ENCODE measurements at places on chromosomes 6 and 20.
A peak's percentile ranks its signal among the peaks of the same experiment; 100 is the strongest.

DNA sequence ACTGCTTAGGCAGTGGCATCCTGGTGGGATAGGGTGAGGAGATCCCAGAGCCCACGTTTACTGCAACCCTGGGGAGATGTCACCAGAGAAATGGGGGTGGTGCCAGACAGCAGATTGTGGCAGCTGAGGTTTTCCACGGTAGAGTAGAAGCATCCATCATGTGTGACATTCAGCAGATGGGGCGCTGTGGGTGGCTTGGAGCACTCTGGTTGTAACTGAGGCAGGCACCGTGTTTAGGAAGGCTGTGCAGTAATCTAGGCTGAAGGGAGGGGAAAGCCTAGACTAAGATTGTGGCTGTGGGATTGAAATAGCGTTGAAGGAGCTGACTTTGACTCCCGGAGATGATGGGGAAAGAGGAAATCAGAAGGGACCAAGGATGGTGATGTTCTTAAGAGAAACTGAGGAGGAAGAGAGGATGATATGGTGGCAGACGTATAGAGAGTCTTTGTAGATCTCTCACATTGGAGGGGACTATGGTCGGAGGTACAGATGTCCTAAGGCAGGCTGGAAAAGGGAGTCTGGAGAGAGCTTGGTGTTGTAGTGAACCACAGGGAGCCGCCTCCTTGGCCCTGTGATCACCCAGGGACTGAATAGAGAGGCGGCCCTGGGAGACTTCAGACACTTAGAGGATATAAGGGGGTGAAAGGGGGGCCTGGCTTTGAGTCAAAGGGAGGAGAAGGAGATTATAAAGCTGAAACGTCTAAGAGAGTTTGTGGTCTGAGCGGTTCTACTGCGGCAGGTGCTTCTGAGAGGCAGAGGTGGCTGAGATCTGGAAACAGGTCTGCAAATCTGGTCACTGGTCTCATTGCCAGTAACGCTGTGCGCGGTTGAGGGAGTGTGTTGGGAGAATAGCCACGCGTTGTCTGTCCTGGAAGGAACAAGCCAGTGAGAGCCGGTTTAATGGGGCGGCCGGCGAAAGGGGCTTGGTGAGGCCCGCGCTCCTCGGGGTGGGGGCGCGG, 792 bp upstream of the MICA start:
- peak; percentile 57 for DNase-seq

- DNase-seq = no peak
Observed at GRCh38 chr20:62123450-62124118, 1.3 kb downstream of the LSM14B start.

- DNase-seq = no peak
Observed at GRCh38 chr20:47862574-47863240, 77.4 kb upstream of the SULF2 start.

DNA sequence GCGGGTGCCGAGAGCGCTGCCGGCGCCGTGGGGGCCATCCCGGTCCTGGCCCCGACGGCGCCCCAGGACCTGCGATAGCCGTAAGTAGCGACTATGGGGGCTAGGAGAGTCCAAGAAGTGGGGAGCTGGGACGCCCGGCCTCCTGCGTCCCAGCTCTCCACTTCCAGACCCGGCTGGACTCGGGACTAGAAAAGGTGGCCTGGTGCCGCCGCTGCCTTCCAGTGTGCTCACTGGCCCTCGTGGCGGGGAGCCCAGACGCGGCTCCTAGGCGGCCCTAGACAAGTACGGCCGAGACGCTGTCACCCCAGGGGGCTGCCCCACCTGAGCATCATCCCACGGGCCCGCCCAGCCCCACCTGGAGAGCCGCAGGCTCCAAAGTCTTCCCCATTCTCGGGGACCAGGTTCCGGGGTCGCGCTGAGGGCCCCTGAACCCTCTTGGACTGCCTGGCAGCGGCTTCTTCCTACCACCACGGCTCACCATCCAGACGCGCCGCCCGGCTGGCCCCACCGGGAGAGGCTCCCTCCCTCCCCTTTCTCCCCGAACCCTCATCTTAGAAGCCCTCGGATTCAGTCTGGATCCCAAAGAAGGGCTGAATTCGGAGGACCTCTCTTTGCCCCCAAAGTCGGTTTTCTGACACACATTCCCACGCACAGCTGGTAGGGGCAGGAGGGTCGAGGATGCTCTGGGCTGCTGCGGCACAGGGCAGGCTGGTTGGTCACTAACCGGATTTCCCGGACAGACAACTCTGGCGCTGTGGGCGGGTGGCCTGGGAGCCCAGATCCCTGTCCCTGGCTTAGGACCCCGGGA, 870 bp upstream of the MDFI start:
- no peak for DNase-seq

DNA sequence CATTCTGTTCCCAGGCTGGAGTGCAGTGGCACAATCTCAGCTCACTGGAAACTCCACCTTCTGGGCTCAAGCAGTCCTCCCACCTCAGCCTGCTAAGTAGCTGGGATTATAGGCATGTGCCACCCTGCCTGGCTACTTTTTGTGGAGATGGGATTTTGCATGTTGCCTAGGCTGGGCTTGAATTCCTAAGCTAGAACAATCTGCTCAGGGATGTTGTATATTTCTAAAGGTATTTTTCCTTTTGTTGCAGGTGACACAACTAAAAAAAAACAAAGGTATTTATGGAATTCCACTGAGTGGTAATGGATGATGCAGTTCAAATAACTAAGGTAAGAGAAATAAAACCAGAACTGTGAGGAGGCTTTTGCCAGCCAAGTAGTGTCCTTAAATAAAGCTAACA, 49.7 kb downstream of the PTPRA start:
- no peak for DNase-seq

Data from testis (tissue), 5 donors.